OCI-M1 (cell line): ENCODE measurements at places on chromosomes 6 and 20.

- no peak for DNase-seq
These were observed 13.3 kb downstream of the APMAP start for GRCh38 chr20:24979036-24979960.

GRCh38 chr6:136962661-136963060 is 40.6 kb downstream of the SLC35D3 start:
- peak; percentile 66 for DNase-seq

DNA sequence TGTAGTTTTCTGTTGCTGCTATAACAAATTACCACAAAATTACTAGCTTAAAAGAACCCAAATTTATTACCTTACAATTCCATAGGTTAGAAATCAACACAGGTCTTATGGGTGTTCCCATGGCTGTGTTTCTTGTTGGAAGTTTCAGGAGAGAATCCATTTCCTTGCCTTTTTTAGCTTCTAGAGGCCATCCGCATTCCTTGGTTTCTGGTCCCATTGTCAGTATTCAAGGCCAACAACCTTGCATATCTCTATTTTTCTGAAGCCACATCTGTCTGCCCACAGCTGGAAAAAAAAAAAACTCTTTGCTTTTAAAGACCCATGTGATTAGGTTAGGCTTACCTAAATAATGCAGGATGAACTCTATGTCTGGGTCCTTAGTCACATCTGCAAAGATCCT is 129.7 kb upstream of the SAMD5 start:
- no peak for DNase-seq

GRCh38 chr20:63094767-63095499 is 88.2 kb upstream of the BHLHE23 start:
- DNase-seq = no peak

GRCh38 chr6:117399924-117400323 is 25.8 kb downstream of the ROS1 start:
- DNase-seq = peak; percentile 39

DNA sequence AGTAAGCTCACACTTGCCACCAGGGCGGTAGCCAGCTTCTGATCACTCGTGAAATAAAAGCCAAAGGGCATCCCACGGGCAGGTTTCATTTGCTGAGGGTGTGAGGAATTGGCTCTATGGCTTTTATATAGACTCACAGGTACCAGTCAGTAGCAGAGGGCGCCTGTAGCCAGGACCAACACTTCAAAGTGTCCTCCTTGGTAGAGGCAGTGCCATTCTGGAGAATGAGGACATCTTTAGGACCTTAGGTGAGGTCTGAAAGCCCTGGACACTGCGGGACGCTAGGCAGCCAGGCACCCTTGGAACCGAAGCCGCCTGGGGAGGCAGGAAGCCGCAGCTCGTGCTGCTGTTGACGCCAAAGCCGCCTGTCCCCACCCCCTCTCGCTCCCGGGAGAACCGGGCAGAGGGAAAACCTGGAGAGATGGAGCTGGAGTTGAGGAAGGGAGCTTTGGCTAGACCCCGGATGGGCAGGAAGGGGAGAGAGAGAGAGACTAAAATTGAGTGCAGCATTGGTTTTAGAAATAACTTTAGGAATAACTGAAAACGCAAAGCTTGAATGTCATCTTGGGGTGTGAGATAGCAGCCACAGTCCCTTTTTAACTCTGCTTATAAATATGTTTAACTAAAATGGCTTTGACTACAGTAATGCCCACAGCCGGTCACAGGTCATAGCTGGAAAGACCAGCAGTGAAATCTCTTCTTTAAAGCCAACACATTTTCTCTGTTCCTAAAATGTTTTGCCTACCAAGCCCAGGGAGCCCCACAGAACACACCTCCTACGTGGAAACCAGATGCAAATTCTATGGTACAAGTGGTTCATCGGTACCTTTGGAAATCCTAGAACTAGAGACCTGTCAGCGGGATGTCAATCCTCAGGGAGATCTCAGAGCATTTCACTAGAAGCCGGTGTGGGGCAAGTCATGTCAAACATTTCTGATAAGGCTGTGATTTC is 128.5 kb upstream of the CDYL start:
- peak; percentile 94 for DNase-seq

GRCh38 chr6:22906091-22906549 is 336.8 kb downstream of the HDGFL1 start:
- DNase-seq = peak; percentile 21

- DNase-seq = no peak
These were observed 4.7 kb downstream of the ADA start for GRCh38 chr20:44646641-44647274.

DNA sequence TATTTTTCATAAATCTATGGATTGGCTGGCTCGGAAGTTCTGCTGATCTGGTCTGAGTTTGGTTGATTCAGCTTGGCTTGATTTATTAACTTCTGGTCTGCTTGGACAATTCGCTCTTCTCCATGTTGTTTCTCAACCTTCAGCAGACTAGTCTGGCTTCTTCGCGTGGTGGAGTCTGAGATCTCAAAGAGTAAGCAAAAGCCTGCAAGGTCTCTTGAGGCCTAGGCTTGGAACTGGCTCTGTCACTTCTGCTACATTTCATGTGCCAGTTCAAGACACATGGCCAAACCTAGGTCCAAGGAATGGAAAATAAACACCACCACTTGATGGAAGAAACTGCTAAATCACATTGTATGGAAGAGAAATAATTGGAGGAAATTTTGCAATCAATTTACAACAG is 115.1 kb upstream of the JAG1 start:
- no peak for DNase-seq

- DNase-seq = peak; percentile 79
These were observed 124.9 kb downstream of the KLHL32 start for GRCh38 chr6:97049253-97050011.
